ENCODE measurements at places on chromosomes 1 and 21.
A peak's percentile ranks its signal among the peaks of the same experiment; 100 is the strongest.

DNA sequence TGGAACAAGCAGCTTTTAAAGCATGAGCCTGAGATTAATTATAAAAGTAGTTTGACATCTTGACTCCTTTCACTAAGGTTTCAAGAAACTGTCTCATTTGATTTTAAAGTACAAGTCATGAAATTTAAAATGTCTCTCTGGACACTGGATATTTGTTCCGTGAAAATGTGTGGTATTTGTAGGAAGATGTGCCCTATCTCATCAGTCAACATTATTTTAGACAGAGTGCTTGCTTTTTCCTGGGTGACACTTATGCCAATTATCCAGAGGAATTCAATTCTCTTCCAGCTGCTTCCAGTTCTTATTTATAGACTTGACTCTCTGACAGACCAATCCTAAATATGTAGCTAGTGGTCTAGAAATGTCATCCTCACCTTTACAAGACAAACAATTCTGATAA, 300.4 kb downstream of the PLA2G4A start:
- no peak for DNase-seq

DNA sequence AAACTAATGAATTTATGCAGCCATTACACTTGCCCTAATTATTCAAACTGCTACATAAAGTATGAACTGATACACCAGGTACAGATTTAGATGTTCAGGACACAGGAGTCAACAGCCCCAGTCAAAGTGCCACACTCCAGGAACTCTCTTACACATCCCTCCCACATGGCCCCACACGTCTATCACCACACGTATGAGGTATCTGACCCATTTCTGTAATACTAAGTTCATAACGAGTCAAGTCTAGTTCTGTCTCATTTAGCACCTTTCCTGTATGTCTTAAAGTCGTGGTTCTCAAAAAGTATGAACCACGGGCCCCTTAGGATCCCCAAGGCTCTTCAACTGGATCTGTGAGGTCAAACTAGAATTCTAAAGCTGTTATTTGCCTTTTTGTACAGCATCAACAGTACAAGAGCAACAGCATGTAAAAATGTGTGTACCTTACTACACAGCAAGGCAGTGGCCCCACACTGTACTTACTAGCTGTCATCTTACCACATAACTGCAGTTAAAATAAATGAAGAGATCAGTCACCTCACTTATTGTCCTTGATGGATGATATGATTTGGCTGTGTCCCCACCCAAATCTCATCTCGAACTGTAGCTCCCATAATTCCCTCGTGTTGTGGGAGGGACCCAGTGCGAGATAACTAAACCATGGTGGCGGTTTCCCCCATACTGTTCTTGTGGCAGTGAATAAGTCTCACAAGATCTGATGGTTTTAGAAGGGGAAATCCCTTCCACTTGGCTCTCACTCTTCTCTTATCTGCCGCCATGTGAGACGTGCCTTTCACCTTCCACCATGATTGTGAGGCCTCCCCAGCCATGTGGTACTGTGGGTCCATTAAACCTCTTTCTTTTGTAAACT, 42.6 kb downstream of the SIPA1L2 start:
- no peak for DNase-seq

- DNase-seq: no peak
Measured at GRCh38 chr1:185295091-185295490, 22.0 kb downstream of the IVNS1ABP start.

DNA sequence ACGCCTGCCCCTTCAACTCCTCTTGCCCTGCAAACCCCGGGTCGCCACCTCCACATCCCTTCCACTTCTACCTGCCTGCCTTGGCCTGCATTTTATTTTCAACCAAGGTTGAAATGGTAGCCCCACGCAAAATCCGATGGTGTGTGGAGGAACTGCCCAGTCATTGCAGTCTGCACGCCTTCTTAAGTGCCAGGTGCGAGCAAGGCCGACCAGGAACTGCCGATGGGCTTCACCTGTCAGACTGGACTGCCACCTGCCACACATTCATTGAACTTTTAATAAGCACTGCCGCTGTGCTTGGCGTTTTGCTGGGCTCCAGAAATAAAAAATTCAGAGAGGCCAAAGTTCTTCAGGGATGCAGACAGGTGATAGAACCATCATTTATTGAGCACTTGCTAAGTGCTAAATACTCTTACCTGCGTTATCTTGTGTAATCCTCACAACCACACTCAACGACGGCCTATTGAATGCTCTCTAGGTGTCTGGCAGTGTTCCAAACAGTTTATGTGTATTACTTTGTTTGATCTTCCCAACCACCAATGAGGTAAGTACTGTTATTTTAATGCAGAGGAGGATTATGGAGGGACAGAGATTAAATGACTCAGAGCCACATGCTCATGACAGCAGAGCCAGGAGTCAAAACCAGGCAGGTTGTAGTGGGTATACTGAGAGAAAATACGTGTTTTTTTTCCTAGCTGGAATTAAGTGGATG, 36.2 kb downstream of the CACHD1 start:
- DNase-seq: no peak

- DNase-seq: no peak
Measured at GRCh38 chr1:19484798-19485361, 459 bp downstream of the CAPZB start.

GRCh38 chr21:20388400-20388799, 609.8 kb upstream of the NCAM2 start:
- DNase-seq: no peak

DNA sequence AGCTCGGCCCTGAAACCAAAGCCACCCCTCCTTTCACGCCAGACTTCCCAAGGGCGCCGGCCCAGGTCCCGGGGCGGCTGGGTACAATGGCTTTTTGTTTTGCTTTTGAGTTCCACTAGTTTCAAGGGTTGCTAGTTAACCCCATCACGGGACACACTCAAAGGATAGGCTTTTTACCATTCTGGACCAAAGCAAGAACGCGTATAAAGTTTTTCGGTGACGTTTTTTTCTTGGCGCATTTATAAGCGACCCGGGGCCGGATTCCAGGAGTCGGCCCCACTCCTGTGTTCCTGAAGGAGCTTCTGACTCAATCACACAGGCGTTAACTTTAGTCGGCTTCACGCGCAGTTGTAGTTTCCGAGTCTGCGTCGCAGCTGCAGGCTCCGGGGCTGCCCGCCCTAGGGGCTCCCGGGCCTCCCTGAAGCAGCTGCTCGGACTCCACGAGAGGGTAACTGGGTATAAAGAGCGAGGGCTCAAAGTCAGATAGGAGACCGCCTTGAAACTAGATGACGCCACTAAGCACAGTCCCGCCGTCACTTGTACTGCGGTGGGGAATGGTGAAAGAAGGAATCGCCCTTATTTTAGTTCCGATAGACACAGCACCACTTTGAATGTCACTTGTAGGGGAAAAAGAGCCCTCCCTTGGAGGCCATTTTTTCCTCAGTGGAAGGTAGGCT, 707 bp upstream of the KLHL21 start:
- peak; percentile 70 for DNase-seq

DNA sequence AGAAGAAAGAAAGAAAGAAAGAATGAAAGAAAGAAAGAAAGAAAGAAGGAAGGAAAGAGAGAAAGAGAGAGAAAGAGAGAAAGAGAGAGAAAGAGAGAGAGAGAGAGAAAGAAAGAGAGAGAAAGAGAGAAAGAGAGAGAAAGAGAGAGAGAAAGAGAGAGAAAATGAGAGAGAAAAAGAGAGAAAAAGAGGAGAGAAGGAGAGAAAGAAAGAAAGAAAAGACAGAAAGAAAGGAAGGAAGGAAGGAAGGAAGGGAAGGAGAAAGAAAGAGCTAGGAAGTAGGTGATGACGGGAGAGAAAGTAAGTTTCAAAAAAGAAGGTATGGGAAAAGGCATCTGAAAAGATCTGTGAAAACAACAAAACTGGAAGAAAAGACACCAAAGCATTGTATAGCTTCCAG, 72.0 kb downstream of the GRIK1 start:
- DNase-seq: no peak

DNA sequence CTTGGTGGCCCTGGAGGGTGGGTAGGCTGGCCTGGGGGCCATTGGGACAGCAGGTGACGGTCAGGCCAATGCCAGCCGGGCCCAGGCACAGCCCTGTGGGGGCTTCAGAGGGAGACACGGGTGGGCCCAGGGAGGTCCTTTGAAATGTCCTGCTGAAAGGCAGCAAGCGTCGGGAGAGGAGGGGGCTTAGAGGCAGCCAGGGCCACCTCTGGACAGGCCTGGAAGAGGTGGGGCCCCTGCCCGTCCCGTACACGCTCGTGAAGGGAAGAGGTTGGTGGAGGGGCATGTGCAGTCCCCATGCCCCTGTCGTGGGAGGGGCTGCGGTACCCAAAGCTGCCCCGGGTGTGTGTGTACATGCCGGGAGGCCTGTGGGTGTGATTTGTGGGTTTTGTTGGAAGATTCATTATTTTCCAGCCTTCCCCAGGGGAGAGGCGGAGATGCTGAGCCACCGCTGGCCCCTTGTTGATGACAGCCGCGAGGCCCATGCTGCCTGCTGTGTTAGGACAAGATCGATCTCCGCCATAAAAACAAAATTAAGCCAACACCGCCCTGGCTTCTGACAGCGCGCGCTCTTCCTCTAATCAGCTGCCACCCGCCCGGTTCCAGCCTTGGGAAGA, 3.4 kb upstream of the PLCH2 start:
- DNase-seq: no peak

DNA sequence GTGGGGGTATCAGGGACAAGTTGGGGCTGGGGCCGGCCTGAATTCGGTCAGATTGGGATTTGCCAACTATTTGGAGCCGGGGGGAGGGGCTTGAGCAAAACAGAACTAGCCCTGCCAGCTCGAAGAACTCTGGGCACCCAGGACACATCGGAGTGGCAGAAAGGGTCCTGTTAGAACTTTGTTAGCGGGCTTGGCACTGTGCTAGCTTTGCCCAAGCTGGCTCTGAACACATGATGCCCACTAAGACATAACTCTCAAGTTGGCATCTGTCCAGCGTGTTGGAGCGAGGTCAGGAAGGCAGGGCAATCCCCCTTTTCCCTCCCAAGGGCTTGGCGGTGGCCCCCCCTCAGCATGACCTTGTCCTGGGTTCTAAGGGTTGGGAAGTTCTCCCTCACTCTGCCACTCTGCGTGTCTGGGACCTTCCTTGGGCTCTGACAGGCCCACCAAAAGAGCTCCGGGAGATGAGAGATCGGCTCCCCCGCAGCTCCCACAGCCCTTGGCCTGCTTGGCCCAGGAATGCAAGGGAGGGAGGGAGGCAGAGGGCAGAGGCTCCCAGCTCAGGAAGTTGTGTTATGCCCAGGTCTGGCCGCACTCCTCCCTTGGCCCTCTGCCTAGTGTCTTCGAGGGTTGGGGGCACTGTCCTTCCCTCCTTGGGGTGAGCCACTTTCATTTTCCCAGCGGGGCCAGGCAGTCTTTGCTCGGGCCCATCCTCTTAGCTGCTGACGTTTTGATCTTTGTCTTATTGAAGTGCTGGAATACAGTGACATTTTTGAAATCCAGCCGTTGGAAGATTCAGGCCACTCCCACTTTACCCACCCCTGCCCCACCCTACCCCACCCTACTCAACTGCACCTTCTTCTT, 1.2 kb downstream of the LMNA start:
- no peak for DNase-seq

All from kidney capillary endothelial cell (primary cell).